NCI-H187 (cell line): ENCODE measurements at places on chromosomes 1 and 21.

DNA sequence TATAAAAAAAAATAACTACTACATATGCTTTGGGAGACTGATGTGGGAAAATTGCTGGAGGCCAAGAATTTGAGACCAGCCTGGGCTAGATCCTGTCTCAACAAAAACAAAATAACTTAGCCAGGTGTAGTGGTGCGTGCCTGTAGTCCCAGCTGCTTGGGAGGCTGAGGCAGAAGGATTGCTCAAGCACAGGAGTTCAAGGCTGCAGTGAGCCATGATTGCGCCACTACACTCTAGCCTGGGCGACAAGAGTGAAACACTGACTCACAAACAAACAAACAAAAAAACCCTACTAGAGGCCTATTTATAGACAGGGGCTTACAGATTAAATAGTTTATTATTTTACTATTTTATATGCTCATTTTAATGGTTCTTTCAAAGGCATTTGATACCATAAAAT is 80.0 kb downstream of the LHX4 start:
- DNase-seq = no peak

DNA sequence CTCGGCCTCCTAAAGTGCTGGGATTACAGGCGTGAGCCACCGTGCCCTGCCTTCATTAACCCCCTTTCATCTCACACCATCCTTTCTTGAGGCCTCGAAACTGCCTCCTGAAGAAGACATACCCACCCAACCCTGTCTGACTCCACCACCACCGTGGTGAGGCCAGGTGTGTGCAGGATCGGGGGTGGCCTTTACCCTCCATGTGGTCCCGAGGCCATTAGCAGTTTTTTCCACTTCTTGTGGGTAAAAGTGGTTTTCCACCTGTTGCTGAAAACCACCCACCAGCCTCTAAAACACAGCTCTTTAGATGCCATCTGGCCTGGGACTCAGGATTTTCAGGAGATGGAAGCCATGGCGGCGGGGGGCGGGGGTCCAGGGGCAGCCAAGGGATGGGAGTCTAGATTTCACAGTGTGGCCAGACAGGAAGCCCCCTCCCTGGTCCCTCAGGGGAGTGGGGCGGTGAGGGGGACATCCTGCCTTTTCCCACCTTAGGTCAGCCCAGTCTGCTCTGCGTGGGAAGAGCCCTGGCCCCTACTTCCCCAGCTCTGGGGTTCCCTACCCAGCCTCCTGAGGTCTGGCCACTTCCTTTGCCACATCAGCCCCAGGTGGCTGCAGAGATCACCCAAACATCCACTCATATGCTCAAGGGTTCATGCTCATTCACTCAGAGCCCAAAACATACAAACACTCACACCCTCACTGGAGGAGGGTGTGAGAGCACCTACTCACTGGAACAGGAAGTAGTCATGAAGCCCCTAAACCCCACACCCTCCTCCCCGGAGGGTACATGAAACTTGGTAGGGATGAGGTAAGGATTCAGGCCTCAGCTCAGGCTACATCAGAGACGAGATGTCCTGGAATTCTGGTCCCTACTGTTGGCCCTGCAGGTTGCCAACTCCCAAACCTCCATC is 2.3 kb downstream of the FGR start:
- DNase-seq = no peak

GRCh38 chr1:165494949-165495857 is 48.6 kb upstream of the LRRC52 start:
- no peak for DNase-seq

DNA sequence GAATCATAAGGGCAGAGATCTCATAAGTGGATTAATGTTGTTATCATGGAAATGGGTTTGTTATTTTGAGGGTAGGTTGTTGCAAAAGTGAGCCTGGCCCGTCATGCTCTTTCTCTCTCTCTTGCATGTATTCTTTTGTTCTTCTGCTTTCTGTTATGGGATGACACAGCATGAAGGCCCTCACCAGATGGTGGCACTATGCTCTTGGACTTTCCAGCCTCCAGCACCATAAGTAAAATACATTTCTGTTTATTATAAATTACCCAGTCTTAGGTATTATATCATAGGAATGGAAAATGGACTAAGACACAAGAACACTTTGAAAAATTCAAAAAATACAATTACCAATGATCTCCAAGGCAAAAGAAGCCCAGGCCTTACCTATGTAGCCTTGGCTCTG is 676.1 kb downstream of the PTPRU start:
- DNase-seq = no peak

- DNase-seq = no peak
Observed at GRCh38 chr1:9910076-9910422, at the start of gene CTNNBIP1. Gene CTNNBIP1 (minus strand): TSS chr1:9910269. CDS start chr1:9872064, 38,205 bp downstream.

- DNase-seq = no peak
Observed at GRCh38 chr1:7373876-7374562, 397.1 kb upstream of the VAMP3 start.

DNA sequence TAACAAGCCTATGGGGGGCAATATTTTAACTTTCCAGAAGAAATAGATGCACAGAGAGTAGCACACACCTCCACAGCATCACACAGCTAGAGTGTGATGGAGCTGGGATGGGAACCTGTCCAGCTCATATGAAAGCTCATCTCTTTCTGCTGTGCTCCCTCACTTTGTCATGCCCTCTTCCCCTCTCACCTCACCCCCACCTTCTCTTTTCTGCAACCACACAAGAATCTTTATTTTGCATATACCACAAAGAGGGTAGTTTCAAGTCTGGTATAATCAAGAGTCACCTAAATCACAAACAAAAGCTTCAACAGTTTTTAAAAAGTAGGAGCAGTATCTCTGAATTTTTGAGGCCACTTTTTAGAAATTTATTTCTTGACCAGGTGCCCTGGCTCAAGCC is 22.6 kb downstream of the FOXD2 start:
- DNase-seq = no peak

DNA sequence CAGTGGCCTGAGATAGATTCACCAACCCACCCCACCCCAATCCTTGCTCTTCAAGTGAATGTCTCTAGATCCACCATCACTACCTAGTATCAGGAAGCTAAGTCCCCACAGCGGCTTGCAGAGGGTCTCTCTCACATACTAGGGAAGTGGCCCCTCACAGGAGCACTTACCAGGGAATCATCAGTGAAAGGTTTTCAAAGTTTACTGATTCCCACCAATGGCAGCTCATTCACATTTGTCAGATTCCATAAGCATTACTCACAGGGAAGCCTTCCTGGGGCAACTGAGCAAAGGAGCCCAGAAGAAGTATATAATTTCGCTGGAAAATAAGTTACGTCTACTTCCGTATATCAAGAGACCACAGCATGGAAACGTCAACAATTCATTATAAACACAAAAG is 120.8 kb downstream of the GREM2 start:
- DNase-seq = no peak

DNA sequence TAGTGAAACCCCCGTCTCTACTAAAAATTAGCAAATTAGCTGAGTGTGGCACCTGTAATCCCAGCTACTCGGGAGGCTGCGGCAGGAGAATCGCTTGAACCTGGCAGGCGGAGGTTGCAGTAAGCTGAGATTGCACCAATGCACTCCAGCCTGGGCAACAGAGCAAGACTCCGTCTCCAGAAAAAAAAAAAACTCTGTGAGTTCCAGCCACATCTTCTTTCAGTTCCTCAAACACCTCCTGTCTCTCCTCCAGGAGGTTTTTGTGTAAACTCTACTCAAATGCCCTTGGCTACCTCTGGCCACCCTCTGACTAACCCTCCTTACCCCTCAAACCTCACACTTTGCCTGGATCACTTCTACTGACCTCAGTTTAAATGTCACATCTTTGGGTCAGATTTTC is 38.1 kb downstream of the RCSD1 start:
- DNase-seq = no peak

GRCh38 chr21:40689217-40689616 is 157.7 kb downstream of the DSCAM start:
- DNase-seq = no peak

DNA sequence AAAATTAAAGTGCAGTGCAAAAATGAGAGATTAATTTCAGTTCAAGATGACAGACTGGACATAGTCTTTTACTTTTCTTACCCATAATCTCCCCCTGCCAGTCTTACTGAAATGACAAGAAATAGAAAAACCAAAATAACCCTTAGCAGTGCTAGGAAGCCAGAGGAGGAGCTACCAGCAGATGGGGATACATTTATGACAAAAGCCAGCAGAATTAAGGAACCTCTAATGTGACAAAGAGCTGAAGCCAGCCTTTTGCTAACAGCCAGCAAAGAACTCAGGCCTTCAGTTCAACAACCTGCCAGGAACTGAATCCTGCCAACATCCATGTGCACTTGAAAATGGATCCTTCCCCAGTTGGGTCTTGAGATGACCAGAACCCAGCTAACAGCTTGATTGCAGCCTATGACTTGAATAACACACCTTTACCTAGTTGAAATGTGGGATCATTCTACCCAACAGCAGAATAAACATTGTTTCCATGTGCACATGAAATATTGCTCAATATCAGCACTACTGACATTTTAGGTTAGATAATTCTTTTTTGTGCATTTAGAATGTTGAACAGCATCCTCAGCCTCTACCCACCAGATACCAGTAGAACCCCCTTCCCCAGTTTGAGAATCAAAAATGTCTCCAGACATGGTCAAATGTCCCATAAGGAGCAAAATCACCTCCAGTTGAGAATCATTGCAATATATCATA is 7.9 kb upstream of the TRAF5 start:
- no peak for DNase-seq

GRCh38 chr1:30313584-30313983 is 409.8 kb downstream of the MATN1 start:
- no peak for DNase-seq

GRCh38 chr21:32337206-32337605 is 38.6 kb downstream of the MRAP start:
- no peak for DNase-seq

DNA sequence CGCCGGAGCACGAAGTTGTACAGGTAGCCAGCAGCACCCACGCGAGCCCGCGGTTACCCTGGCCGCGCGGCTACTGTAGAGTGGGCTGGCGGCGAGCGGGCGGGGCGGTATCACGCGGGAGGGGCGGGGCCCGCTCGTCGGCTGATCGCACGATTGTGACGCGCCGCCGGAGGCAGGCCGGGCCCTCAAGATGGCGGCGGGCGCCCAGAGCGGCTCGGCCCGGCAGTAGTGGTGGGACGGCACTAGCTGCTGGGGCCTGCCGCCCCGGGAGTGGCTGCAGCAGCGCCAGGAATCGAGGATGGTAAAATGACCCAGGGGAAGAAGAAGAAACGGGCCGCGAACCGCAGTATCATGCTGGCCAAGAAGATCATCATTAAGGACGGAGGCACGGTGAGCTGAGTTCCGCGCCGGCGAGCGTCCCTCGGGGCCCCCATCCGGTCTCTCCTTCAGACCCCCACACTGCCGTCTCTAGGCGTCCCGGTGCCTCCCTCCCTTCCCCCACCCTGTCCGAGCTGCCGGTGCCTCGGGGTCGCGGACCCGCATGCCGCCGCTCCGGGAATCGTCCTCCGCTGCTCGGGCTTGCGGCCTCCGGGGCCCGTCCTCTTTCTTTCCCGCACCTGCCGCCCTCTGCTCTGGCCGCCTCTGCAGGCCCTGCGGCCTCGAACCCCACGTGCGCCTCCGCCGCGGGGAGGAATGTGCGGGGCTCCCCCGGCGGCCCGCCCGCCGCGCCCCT is 68.3 kb downstream of the SLC35A3 start:
- DNase-seq = peak; percentile 80

DNA sequence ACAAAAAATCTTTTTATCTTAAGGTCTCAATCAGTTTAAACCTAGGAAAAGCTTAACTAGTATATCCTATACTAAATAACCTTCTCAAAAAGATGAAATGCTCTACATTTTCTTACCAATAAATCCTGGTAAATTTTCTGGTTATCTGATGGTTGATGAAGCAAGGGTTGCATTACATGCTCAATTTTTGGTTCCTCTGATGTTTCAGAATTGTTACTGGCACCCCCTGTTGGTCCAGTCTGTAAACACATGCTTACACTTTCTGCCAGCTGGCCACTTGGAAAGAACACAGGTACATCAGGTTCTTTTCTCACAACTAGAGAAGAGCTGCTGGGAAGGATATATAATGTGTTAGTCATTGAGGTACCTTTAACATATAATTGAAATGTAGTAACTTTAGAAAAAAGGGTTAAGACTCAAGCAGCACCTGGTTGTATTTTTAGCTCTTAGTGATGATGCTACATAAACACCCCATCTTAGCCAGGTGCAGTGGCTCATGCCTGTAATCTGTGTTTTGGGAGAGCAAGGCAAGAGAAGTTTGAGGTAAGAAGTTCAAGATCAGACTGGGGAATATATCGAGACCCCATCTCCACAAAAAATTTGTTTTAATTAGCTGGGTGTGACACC is 30.9 kb upstream of the TAL1 start:
- DNase-seq = no peak

DNA sequence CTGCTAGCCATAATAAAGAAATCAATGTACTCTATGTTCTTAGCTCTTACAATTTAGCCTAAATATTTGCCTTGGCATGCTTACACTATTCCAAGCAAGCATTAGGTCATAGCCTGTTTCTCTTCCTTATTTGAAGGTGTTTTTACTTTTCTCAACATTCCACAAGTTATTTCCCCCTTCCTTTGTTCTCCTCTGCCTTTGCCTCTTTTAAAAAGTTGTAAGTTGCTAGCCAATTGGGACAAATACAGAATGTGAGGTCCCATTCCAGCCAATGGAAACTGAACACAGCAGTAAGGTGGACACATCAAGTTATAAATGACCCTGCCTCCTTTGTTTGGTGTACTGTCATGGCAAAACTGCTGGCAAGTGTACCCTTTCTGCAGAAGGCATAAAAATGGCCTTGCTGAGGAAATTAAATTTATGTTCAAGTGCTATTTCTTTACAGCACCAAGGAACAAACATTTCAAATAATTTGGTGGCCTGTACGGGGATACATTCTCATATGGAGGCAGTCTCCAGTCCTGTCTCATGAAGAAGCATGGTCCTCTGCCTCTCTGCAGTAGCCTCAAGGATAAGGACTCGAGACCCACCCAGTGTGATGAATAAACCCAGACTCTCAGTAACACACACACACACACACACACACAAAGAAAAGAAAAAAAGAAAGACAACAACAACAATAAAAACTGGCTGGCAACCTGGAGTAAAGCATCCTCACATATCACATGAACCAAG is 28.8 kb upstream of the FMO1 start:
- DNase-seq = no peak

DNA sequence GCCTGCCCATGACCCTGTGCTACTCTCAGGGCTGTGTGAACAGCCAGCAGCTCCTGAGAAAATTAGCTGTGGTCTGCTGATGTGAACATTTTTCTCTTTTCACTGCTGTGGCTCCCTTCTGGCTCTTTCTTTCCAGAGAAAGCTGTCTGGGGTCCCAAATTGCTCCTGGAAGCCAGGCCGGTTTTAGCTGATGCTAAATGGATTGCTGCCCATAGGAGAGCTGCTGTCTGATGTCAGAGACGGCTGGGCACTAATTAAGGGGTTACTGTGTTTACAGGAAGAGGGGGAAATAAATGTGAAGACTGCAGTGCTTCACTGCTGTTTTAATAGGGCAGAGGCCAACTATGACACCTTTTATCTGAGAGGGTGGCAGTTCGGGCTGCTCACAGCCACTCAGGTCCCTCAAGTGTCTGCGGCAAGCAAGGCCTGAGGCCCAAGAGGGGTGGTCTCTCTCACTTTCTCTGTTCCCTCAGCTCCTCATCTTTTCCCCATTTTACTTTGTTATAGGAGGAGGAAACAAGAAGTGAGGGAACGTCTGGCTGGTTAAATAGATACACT is 106.0 kb upstream of the GNG12 start:
- no peak for DNase-seq

- no peak for DNase-seq
Observed at GRCh38 chr1:11731691-11732283, 4.1 kb upstream of the AGTRAP start.

- no peak for DNase-seq
Observed at GRCh38 chr1:156468693-156469345, 31.8 kb downstream of the MEF2D start.
